T-helper 2 cell (primary cell): ENCODE measurements at places on chromosomes 4 and X.

GRCh38 chr4:125008676-125009075 is 296.1 kb upstream of the ANKRD50 start:
- DNase-seq, result no peak

GRCh38 chrX:13305108-13305507 is 14.7 kb downstream of the ATXN3L start:
- no peak for DNase-seq

DNA sequence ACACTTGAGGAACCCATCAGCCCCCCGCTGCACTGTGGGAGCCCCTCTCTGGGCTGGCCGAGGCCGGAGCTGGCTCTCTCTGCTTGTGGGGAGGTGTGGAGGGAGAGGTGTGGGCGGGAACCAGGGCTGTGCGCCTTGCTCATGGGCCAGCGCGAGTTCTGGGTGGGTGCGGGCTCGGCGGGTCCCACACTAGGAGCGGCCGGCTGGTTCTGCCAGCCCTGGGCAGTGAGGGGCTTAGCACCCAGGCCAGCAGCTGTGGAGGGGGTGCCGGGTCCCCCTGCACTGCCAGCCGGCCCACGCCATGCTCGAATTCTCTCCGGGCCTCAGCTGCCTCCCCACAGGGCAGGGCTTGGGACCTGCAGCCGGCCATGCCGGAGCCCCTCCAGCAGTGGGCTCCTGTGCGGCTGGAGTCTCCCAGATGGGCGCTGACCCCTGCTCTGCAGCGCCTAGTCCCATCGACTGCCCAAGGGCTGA is 430.2 kb downstream of the FAT4 start:
- DNase-seq, result no peak

- DNase-seq, result no peak
Observed at GRCh38 chr4:103786014-103786413, 66.2 kb upstream of the TACR3 start.

GRCh38 chr4:105386012-105386411 is 87.8 kb downstream of the PPA2 start:
- DNase-seq, result no peak

GRCh38 chr4:32031026-32031425 is 1310.9 kb downstream of the PCDH7 start:
- DNase-seq, result no peak

GRCh38 chr4:3767570-3768288 is 1.5 kb downstream of the ADRA2C start:
- DNase-seq, result peak; percentile 43

DNA sequence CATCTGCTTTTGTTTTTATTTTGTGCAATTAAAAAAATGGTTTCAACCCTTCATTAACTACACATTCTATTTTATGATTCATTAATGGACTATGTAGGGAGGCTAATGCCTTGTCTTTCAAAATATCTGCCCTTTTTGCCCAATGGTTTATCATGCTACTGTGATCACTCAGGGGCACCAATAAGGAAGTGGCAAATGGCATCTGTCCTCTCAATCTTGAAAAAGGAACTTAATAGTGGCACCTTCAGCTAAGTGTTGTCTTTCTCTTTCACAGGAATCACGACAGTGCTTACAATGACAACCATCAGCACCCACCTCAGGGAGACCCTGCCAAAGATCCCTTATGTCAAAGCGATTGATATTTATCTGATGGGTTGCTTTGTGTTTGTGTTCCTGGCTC is 57.1 kb downstream of the COMMD8 start:
- DNase-seq, result no peak

- no peak for DNase-seq
Observed at GRCh38 chr4:168163106-168163505, 70.8 kb downstream of the ANXA10 start.
